ENCODE measurements at places on chromosomes 11 and 22. TPM values are rescaled to one million over a fixed set of nuclear protein-coding genes. Genes with fewer than 3 reads are reported as not detected.

The RAB39A gene
- 27.0 TPM for total RNA-seq

The BLID gene
- 1.8 TPM for total RNA-seq

The GGT1 gene
- 1.8 TPM for total RNA-seq

The ART1 gene
- not detected for total RNA-seq

The VPREB1 gene
- total RNA-seq = not detected

The CDCA5 gene
- total RNA-seq = 2.3 TPM

The MGAT3 gene
- total RNA-seq = 42.9 TPM

The MIAT gene
- total RNA-seq = 125 TPM

The DKK3 gene
- 477 TPM for total RNA-seq

The TBX1 gene
- not detected for total RNA-seq

Measured in diencephalon (tissue), 1 donor.